ENCODE measurements at places on chromosomes 12 and 14.
A peak's percentile ranks its signal among the peaks of the same experiment; 100 is the strongest.

DNA sequence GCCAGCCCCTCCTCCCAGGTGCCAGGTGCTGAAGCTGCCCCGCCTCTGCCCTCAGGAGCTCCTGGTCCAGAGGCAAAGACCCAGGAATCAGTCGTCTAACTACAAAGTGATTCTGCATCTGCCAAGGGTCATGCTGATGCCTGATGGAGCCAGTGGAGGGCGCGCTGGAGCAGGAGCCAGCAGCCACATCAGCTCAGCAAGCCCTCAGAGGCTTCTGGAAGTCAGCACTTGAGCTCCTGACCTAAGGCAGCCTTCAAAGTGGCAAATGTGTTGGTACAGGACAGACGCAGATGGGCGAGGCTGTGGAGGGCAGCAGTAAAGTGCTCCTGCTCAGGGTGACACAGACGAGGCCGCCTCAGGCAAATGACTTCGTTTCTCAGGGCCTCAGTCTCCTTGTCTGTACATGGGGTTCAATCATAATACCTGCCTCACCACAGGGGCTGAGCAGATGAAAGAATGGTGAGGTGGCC is 10.9 kb downstream of the C12orf43 start:
- no peak for DNase-seq

DNA sequence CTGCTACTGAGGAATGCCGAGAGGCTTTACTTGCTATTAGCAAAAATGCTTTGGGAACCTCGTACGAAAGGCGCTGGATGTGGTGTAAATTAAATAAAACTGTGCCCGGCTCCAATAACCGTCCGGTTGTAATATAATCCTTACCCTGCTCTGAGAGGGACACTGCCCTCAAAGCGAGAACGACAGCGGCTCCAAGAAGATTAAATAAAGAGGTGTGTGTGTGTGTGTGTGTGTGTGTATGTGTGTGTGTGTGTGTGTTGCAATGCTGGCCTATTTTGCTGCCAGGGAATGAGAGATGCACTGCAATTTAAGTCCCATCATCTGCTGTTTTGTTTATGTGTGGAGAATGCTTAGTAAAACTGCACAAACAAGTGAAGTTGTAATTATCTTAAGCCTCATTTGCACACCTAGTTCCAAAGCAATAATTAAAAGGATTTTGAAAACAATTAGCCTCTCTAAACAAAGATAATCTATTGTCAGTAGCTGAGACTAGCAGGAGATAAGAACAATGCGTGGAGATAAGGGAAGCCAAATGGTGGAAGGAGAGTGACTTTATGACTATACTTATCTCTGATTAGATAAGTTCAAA is 1.2 kb upstream of the SIX1 start:
- no peak for DNase-seq

DNA sequence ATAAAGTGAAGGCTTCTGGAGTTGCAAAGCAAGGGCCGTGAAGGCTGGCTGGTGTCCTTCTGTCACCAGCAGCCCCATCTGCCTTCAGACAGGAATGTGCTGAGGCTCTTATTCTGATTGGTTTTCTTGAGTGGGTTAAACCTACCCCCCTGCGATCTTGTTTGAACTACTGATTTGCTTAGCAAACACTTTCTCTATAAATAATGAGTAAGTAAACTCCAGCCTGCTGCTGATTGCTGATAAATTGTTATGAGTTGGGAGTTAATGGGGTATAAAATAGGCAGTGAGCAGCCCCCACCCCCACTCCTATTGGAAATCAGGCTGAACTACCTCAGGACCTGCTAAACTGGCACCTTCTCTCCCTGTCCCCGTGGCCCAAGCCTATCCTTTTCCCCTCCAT is 146.1 kb upstream of the NOS1 start:
- no peak for DNase-seq

GRCh38 chr14:71539650-71540285 is 392.5 kb upstream of the RGS6 start:
- DNase-seq = no peak

- no peak for DNase-seq
Measured at GRCh38 chr14:96847451-96847850, 50.3 kb downstream of the VRK1 start.

GRCh38 chr12:68454892-68455291 is 122.7 kb upstream of the MDM1 start:
- no peak for DNase-seq

DNA sequence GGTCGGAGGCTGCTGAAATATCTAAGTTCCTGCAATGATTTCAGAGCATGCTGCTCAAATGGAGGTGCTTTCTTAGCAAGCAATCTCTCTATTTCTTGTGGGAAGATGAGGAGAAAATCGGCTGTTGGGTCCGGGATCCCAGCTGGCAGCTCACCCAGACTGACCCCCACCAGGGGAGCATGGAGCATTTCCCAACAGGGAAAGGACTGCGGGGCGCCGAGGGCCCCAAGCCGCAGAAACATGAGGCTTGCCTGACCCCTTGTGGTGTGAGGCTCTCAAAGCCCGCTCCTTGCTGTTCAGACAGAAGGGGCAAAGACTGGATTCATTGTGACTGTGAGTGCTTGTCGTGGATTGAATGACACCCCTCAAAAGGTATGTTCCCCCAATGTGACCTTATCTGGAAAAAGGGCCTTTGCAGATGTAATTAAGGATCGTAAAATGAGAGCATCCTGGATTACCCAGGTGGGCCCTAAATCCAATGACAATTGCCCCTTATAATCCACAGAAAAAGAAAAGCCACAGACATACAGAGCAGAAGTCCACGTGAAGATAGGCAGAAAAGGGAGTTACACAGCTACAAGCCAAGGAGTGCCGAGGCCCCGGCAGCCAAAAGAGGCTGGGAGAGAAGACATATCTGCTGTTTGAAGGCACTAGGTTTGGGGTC is 116.3 kb upstream of the VASH1 start:
- peak; percentile 18 for DNase-seq

GRCh38 chr12:17588968-17589367 is 501.0 kb downstream of the RERGL start:
- DNase-seq = no peak

DNA sequence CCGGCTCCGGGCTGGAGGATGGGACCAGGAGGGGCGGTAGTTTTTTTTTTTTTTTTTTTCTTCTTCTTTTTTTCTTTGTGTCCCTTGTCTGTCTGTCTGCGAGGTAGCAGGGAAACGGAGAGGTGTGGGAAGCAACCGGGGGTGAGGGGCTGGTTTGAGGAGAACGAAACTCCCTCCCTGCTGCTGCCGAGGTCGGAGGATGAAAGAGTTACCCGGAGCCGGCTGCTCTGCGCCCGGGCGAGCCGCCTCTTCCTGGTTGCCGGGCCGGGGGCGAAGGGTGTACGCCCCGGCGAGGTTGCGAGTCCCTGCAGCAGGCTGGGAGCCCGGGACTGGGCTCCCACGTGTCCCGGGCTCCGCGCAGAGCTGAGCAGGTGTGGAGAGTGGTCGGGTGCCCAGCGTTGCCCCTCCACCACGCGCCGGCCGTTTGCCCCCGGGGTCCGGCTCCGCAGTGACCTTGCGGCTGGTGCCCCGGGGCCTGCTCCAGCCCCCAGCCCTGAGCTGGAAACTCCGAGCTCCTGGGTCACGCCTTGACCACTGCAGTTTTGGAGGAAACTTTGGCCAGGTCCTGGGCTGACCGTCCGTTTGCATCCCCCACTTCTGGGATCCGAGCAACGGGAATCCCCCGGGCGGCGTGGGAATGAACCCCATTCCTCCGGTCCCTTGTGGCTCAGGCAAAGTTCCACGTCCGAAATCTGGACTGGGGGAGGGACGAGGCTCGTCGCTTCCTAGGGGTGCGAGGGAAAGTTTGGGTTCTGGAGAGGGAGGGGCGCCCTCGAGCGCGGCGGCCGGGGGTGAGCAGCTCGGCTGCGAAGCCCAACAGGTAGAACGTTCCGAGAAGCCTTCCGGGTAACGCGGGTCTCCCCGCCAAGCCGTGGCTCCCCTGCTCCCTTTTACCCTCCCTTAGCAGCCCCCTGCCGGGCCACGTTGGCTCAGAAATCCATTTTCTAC is 1.3 kb downstream of the CHST11 start:
- DNase-seq = no peak

- no peak for DNase-seq
Measured at GRCh38 chr12:117538032-117538690, 176.7 kb upstream of the NOS1 start.

GRCh38 chr12:124835656-124836410 is 27.8 kb downstream of the SCARB1 start:
- no peak for DNase-seq

- DNase-seq = no peak
Measured at GRCh38 chr12:7116196-7116595, 7.2 kb upstream of the C1RL start.

GRCh38 chr14:21191809-21192446 is 36.1 kb upstream of the OR5AU1 start:
- peak; percentile 3 for DNase-seq

DNA sequence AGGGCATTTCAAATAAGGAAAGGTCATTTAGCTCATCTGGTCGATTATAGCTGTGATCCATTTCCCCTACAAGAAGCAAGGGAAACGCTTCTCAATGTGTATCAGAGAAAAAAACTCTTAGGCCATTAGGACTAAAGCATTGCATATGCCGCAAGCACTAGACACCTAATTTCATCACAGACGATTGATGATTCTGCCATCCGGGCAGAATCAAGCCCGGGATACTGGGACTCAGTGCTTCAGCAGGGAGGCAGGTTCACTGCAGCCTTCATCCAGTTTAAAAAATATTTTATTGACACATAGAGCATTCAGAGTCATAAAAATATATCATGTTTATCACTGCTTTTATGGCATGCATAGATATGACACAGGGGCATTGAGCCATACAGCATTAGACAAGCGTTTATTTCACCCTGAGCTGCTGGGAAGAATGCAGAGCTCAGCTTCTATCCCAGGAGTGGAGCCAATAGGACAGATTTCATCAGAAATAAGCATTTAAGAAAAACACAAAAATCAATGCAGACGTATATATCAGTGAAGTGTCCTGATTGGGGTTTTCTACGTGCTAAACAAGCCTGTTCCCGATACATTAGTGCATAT is 806.9 kb downstream of the GALC start:
- no peak for DNase-seq

DNA sequence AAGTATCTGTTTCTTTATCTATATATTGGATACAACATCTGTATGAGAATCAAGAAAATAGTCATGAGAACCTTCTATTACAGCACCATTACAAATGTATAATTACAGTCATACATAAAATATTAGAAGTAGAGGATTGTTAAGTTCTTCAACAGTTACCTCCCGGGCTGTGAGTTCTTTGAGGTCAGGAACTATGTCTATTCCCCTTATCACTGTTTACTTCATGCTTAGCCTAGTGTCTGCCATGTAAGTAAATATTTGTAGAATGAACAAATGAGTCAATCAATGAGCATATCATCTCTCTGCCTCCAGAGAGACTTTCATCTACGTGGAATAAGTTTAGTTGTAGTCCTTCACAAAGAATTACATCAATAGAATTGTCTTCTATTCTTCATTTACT is 47.2 kb downstream of the PUS7L start:
- DNase-seq = no peak

GRCh38 chr12:69007101-69007854 is 74.3 kb upstream of the CPM start:
- DNase-seq = no peak

DNA sequence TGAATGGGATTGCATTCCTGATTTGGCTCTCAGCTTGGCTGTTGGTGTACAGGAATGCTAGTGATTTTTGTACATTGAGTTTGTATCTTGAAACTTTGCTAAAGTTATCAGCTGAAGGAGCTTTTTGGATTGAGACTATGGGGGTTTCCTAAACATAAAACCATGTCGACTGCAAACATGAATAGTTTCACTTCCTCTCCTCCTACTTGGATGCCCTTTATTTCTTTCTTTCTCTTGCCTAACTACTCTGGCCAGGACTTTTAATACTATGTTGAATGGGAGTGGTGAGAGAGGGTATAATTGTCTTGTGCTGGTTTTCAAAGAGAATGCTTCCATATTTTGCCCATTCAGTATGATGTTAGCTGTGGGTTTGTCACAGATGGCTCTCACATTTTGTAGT is 141.5 kb downstream of the CEP83 start:
- no peak for DNase-seq

GRCh38 chr12:905261-906031 is 44.0 kb downstream of the RAD52 start:
- DNase-seq = no peak

DNA sequence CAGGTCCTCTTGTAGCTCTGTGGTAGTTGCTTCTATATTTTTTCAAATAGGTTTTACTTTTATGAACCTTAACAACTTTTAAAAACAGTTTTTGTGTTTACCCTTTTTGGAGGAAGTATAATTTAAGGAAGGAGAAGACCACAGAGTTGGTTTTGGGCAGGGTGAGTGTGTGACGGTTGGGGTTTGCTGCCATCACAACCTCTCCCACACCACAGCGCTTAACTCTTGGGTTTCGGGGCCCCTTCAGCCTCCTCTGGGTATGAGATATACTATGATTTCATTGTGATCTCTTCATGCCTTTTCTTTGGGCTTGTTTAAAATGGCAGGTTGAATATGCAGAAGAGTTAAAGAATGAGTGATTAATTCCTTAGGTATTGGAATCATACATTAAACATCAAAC is 228.7 kb upstream of the CRY1 start:
- DNase-seq = no peak

GRCh38 chr12:59452259-59452658 is 143.6 kb upstream of the SLC16A7 start:
- no peak for DNase-seq

- DNase-seq = no peak
Measured at GRCh38 chr14:76921088-76921399, 94.8 kb downstream of the LRRC74A start.

DNA sequence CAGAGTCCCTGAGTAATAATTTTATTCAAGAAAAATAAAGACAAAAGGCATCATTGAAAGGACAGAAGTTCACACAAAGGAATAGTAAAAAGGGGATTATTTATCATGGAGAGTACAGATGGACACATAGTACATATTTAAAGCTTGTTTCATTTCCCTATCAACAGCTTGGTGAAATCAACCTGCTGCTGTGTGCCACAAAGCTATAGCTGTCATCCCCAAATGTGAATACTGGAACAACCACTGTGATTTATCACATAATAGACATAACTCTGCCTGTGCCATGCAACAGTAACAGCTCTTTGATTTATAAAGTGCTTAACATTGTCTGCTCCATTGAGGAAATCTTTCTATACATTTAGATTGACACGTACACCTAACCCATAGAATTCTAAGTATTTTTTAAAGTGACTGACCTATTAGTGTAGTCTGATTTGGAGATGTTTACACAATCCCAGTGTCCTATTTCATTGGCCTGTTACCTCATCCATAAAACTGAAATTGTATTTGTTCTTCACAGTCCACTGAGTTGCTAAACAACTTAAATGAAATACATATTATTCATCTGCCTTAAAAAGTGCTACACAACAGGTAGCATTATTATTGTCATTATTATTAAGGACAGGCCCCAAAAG is 3.3 kb downstream of the NEMF start:
- DNase-seq = no peak

All from anterior cingulate cortex (tissue), 58 donors.